Right cardiac atrium (tissue), 5 donors: ENCODE measurements at places on chromosomes 1 and 21. TPM values are rescaled to one million over a fixed set of nuclear protein-coding genes. Genes with fewer than 3 reads are reported as not detected.

DNA sequence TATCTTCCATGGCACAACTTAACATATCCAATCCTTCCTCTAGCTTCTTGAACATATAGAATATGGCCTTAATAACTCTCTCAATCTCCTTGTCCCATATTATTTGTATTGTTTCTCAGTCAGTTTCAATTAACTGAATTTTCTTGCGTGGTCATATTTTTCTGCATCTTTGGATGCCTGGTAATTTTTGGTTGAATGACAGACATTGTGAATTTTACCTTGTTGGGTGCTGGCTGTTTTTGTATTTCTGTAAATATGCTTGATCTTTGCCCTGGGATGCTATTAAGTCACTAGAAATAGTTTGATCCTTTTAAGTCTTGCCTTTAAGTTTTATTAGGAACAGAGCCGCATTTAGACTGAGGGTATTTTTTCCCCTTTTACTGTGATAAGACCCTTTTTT, 5.9 kb downstream of the SAMD13 start:
- no peak for DNase-seq

DLGAP3 gene
- total RNA-seq, result 0.17 TPM

TNFSF18 gene
- total RNA-seq, result not detected

C4BPB gene
- total RNA-seq, result not detected

RNU1-2 gene
- 8,578 TPM for total RNA-seq

GRCh38 chr1:1926346-1926811, 7.3 kb upstream of the TMEM52 start:
- peak; percentile 20 for DNase-seq

DNA sequence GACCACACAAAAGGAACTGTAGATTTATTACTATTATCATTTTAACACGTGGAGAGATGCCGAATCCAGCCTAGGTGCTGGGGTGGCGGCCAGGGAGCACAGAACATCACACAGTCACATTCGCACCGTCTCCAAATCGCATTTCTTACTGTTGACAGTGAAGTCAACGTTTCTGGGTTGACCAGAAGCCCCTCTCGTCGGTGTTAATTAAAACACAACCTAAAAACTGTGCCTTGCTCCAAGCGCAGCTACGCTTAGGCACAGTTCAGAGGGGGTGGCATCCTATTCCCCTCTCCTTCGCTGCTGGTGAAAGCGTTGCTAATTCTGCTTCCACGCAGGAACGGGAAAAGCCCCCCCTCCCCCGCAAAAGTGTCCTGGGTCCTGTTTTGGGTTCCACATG, 4.1 kb downstream of the RIPK4 start:
- DNase-seq, result no peak

DNA sequence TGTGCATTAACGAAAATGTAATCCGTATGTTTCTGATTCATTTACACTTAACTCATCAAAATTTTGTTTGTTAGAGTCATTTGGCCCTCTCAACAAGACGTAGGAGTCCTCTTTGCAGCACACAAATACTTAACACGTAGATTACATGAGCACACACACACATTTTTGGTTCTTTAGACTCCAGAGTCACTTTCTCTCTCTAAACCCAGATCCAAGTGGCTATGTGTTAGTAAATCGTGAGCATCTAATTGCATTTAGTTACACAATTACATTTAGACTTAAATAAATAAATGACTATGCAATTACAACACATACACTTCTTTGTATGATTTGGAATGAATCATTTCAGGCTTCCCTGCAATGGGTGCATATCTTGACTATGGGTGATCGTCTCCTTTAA, 109.0 kb upstream of the GREM2 start:
- no peak for DNase-seq

GRCh38 chr1:22712502-22713271, 2.0 kb downstream of the EPHB2 start:
- no peak for DNase-seq

SH2D1B gene
- total RNA-seq, result 0.11 TPM

OR6P1 gene
- not detected for total RNA-seq

DNA sequence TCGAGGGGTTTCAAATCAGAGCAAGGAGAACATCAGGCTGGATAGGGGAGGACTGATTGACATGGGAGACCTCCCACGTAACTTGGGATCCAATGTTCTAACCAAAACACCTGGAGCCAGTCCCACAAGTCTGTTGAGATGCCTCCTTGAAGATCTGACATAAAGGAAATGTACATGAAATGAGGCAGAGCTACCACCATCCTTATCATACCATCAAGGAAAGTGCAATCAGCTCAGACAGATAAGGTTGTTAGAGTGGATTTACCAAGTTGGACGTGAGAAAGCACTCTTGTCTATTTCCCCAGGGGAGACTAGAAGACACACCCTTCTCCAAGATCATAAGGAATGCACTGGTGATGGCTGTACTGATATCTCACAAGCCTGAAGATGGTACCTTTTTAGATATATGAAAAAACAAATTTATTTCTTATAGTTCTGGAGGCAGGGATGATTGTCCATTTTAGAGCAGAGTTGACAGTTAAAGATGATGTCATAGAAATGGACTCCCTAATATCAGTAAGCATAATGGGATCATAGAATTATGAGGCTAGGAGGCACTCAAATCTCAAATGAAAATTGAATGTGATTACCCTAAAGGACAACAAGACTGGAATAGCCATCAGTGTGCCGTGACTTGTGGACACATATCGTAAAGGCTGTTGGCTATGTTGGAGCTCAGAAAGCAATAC, 129.1 kb upstream of the RAB4A start:
- no peak for DNase-seq

DNA sequence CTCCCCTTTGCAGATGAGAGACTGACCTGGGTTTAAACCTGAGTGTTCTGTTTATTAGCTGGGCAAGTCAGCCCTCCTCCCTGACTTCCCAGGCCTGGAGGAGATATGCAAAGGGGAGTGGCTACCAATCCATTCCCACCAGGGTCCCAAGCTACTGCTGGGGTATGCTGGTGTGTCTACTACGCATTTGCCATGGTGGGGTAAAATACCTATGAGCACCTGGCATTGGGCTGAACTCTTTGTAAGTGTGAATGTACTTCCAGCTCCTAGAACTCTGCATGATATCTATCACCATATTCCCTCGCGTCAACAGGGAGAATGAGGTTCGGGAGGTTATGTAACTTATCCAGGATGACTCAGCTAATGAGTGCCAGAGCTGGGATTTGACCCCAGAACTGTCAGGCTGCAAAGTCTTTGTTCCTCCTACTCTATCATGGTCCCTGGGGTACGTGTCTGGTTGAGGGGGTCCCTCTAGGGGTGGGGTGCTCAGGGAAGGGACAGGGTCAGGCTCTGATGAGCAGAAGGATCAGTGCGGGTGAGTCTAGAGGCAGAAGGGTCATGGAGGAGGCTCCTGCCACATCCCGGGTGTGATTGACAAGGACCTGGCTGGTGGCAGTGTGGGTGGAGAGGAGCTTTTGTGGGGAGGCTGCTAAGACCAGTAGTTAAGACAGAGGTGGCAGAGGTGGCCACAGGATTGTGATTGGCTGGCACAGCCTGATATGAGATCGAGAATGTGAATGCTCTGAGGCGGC, 16.7 kb downstream of the AMPD2 start:
- DNase-seq, result no peak

DNA sequence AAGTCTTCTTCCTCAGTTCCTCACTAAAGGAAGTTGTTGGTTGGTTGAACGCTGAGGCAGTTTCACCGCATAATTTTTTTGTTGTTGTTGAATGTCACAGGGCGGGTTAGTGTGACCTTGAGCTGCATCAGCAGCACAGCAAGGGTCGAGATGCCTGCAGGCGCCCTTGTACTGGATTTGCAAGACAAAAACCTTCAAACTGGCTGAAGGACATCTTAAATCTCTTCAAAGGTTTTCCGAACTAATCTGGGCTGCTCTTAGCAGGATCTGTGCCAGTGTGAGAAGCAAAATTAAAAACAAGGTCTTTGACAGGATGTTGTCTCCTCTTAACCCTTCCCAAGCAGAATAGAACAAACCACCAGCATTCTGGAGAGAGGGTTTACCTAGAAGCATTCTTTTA, 59.4 kb downstream of the NRIP1 start:
- DNase-seq, result no peak

DNA sequence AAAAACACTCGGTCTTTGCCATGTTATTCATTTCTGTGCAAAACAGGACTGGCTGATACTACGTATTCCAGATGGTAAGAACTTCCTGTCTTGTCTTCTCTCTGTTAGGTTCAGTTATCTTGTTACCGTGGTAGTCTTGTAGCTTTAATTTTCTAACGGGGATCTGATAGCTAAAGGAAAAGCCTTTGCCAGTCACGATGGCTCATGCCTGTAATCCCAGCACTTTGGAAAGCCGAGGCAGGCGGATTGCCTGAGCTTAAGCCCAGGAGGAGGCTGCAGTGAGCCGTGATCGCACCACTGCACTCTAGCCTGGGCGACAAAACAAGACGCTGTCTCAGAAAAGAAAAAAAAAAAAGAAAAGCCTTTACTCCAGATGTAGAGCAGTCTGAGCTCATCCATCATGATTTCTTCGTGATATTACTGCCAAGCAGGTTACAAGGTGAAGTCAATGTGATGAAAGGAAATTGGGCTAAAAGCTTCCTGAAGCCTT, 11.1 kb upstream of the MSTO1 start:
- DNase-seq, result peak; percentile 63

UBL4B gene
- total RNA-seq, result not detected

DNA sequence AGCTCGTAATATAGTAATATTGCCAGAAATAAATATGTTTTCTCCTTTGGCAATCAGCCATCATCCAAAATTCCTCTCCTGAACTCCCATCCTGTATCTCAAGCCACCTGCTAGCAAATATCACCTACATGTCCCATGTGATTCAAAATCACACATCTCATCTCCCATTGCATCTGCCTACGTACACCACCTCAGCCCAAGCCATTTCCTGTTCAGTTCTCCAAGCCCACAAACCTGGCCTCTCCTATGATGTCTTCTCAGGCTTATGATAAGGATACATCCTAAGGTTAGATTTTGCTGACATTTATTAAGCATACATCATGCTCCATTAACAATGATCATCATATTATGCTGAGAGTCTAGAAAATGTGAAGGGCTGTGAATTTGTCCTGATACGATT, 31.9 kb upstream of the DEGS1 start:
- DNase-seq, result no peak

C1orf146 gene
- total RNA-seq, result not detected

- no peak for DNase-seq
Observed at GRCh38 chr21:31752967-31753366, 21.0 kb upstream of the SCAF4 start.

RHEX gene
- total RNA-seq, result not detected

LEMD1 gene
- total RNA-seq, result not detected

- no peak for DNase-seq
Observed at GRCh38 chr1:42157667-42158066, 4.5 kb downstream of the GUCA2B start.

- DNase-seq, result no peak
Observed at GRCh38 chr1:174225499-174226204, 66.3 kb downstream of the RABGAP1L start.

KRTAP10-11 gene
- not detected for total RNA-seq

GRCh38 chr1:12309783-12310742, 80.2 kb downstream of the VPS13D start:
- DNase-seq, result no peak

AKT3 gene
- total RNA-seq, result 37.0 TPM

- DNase-seq, result no peak
Observed at GRCh38 chr1:209697126-209697525, 7.5 kb upstream of the HSD11B1 start.

GRCh38 chr1:85323770-85324169, 47.3 kb upstream of the BCL10 start:
- no peak for DNase-seq

- no peak for DNase-seq
Observed at GRCh38 chr1:66613187-66613586, 79.2 kb downstream of the SGIP1 start.

DNA sequence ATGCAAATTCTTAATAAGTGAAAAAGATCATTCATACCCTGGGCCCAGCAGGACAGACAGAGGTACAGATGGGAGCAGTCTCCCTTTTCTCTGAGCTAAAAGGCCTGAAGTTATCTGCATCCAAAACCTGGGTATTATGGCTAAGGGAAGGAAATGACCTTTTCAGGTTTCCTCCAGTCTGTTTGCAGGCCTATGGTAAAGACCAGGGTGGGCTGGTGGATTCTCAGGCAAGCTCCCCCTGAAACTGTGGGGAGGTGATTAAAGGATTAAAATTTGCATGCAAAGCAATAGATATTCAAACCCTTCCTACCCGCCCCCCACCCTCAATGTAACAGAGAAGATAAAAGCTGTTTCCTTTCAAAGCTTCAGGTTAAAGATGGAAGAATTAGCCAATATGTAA, 471.8 kb upstream of the RUNX1 start:
- no peak for DNase-seq

- DNase-seq, result no peak
Observed at GRCh38 chr1:163163881-163164582, 38.7 kb downstream of the RGS5 start.

DNA sequence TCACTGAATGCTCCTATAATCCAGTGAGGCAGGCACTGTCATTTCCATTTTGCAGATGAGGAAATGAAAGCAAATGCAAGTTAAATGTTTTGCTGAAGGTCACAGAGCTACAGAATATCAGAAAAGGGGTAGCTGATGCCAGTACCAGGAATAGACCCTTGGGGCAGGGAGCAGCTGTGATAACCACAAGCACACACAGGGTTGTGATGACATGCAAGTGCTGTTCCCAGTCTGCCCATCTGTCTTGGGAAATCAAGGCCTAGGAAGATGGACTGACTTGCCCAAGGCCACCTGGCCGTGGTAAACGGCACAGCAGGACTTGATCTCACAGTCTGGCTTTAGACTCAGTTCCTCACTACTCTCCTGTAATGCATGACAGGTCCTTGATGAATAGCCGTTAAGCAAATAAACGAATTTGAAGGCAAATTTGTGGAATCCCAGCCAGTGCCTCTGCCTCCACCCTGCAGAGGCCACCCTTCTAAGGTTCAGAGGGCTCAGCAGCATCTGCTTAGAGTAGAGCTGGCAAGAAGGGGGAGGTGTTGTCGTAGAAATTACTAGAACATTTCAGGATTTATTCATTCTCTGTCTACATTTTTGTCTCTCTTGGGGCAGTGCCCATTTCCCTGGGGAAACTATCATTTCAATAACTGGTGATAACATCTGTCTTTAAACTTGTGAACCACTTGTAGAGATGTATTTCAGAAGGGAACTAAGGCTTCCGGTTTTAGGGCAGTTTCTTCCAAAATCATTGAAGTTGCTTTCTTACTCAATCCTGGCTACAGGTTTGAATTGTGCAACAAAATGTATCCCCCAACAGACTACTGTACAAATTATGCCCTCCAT, 53.2 kb upstream of the MRPS6 start:
- DNase-seq, result no peak

GRCh38 chr1:239817801-239818200, 273.9 kb upstream of the FMN2 start:
- DNase-seq, result no peak

CR1L gene
- not detected for total RNA-seq

GRCh38 chr21:16407403-16408240, 677.8 kb downstream of the USP25 start:
- no peak for DNase-seq

DNA sequence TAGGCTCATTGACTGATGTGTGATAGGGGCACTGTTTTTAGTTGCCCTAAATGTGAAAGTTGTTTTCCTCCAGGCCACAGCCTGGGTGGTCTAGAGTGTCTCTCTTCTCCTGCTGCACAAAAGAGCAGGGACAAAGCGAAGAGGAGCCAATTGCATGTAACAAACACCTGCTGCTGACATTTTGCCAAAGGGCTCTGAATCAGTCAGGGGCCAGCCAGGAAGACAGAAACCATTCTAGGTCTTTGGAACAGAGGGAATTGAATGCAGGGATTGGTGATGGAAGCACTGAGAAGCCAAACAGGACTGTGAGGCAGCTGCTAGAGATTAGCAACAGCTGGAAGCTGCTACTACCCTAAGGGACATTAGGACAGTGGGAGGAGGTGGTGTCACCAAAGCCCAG, 185.3 kb upstream of the POU3F1 start:
- no peak for DNase-seq
